Activated CD8-positive, alpha-beta T cell treated with anti-CD3 and anti-CD28 coated beads for 36 hours (primary cell): ENCODE measurements at places on chromosomes 2 and 18. TPM values are rescaled to one million over a fixed set of nuclear protein-coding genes. Genes with fewer than 3 reads are reported as not detected.

ERMN gene
- total RNA-seq: 1.3 TPM

CCDC150 gene
- total RNA-seq: 13.8 TPM

DYTN gene
- total RNA-seq: not detected

GRP gene
- not detected for total RNA-seq

UGT1A8 gene
- not detected for total RNA-seq

KIF1A gene
- total RNA-seq: 10.2 TPM

B4GALT6 gene
- 2.4 TPM for total RNA-seq
